Activated naive CD4-positive, alpha-beta T cell treated with anti-CD3 and anti-CD28 coated beads, Interleukin-2, amount 10 ng/mL, durations not matched to agents 7 days and 5 days (primary cell): ENCODE measurements at places on chromosomes 5 and 9.

DNA sequence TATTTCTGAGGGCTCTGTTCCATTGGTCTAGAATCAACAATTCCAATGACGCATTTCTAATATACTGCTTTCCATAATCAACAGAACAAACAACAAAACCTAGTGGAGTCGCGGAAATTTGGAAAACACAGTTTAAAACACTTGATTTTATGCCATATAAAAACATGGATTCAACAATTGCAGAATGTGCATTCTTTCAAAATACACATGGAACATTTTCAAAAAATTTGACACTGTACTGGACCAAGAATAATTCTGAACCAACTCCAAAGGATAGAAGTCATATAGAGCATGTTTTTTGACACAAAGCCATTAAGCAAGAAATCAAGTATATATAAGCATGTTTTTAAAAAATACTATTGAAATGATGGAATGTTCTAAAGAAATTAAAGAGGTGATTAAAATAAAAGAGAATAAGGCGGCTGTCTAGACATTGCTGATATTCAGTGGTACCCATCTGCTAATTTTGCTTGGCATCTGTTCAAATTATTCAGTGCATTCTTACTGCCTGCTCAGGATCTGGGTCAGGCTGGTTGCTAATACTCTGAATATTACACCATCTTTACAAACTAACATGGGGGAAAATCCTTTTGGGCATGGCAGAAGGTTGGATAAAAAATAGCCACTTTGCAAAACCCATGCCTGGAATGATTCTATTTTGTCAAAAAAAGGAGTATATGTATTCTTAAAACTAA lies 221.3 kb downstream of the NPR3 start:
- DNase-seq: no peak

- no peak for DNase-seq
Observed at GRCh38 chr9:104494808-104495207, 9.3 kb upstream of the OR13F1 start.

DNA sequence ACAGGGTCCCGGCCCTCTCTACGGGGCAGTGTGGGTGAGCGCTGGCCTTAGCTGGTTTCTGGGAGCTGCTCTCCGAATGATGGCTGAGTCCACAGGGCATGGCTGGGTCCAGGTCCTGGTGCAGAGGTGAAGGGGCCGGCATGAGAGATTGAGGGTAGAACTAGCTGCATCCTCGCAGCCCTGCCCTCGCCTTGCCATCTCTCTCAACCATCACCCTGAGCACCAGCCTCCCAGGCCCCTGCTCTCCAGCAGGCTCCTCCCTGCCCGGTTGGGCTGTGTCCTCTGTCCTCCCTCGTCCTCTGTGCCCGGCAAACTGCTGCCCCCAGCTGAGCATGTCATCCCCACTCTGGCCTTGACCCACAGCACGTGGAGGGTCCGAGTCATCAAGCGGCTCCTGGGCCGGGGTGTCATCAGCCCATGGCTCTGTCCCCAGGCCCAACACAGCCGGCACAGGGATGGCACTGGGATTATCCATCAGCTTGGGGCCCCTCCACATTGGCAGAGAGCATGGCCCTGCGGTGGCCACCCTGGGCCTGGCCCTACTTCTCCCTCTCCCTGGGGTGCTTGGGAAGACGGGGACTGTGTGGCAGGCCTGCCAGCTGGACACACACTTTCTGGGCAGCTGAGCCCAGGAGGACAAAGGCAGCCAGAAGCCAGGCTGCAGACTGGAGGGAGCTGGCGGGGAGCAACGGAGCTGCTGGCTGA lies 8.4 kb downstream of the FLT4 start:
- no peak for DNase-seq

DNA sequence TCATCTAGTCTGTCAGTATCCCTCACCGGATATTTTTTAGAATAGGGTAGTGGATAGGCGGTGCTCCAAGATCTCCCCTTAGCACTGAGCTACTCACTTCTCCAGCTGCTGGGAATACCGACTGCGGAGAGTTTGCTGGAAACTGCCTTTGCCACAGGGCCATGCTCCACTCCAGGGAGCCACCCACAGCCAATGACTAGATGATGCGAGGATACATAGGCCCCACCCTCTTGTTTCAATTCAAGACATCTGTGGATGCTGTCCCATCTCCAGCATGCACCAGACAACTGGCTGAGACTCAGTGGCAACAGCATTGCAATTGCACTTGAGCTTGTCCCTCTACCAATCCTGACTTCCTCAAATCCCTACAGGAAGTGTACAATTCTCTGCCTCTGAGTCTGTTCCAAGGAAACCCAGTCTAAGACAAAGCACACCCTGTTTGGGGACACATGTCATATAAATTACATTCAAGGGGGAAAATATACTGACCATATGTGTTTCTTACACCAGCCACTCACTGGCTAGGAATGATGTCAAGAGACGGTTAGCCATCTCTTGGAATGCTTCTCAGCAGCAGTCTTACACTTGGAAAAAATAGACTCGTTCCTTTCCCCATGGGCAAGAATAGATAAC lies 312.6 kb upstream of the KIF2A start:
- no peak for DNase-seq

DNA sequence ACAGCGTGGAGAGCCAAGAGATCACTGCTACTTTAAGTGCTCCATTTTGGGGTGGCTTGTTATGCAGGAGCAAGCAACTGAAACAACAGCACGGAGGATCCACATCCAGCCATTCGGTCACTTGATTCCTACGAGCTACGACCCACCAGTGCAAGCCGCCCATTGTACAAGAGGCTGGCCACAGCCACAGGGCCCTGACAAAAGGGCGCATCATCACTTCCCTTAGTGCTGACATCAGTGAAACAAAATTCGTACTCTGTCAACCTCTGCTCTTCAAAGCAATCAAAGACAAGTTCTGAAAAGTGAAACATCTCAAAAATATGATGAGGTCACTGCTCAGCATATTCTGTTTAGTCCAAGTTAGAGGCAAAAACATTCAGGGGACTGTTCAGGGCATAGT lies 168.4 kb downstream of the GADD45G start:
- DNase-seq: no peak

DNA sequence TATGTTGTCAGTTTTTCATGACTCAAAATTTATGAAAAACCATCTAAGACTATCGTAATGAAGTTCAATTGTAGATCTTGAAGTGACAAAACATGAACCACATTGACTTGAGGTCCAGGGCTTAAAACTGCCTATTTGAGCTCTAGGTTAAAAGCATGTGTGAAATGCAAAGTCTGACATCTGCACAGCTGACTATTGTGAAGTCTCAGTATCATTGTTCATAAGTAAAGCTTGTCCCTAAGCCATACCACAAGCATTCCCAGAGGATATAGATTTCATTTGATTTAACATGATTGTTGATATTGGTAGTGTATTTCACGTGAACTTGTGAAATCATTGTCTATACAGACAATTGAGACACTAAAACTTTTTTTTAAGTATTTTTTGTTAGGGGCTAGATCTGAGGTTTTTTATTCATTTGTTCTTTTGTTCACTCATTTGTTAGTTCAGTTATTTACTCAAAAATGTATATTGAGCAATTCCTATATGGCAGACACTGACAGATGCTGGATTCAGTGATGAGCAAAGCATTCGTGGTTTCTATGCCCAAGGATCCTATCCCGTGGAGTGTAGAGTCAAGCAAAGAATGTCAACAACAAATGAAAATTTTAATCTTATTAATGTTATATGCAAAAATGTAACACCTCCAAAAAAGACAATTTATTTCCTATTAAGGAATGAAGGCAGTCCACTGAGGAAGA lies 485.2 kb downstream of the RAB3C start:
- no peak for DNase-seq

DNA sequence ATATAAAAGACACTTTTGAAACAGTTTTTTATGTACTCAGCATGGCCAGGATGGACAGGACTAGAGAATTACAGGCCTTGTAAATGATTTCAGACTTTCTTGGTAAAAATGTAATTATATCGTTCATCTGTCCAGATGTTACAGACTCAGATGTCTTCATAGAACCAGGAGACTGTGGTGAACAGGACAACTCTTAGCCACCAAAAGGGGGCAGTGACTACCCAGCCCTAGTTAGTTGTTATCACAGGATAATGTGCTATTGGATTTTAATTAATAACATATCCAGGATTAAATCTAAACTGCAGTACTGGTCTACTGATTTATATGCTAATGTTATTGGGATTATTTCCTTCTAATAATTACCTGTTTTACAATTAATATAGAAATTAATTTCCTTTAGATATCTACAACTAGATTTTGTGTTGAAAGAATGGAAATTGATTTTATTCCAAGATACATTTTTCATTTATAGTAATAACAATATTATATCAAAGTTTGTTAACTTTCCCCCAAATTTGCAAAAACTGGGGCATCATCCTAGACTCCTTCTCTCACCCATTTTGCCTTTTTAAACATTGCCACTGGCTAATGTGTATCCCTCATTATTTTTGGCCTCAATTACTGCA lies 99.4 kb downstream of the MTREX start:
- DNase-seq: peak; percentile 36

DNA sequence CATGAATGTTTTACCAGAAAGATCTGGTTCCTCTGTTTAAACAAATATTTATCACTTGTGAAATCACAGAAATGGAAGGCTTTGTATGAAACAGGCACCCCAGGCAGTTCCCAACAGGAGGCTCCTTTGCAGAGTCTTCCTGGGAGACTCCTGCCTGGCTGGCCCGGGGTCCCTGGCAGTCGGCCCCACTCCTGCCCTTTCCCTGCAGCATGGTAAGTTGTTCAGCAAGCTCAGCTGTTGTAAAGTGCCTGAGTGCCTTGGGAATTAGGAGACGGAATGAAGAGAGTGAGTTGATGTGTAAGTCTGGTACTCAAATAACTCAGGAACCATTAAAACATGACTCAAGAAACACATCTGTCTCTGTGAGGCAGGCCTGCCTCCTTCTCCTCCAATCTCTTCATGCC lies 17.5 kb upstream of the LHFPL2 start:
- no peak for DNase-seq

DNA sequence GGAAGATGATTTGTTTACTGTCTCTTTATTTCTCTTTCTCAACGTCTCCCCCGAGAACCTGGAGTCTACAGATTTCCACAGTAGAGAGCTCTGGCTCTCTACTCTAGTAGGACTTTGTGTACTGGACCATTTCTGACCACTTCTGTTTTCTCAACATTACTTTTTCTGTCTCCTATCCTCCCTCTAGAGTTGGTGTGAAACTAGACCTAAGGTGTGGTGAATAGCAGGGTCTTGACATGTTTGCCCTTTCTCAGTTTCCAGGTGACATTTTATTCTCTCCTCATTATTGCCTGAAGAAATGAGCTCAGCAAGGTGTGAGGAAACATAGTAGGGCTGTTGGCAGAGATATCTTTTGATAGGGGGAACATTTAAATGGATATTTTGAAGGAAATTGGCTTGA lies 62.1 kb upstream of the IL6ST start:
- no peak for DNase-seq

- no peak for DNase-seq
Observed at GRCh38 chr5:119255571-119256356, 100.1 kb upstream of the TNFAIP8 start.

DNA sequence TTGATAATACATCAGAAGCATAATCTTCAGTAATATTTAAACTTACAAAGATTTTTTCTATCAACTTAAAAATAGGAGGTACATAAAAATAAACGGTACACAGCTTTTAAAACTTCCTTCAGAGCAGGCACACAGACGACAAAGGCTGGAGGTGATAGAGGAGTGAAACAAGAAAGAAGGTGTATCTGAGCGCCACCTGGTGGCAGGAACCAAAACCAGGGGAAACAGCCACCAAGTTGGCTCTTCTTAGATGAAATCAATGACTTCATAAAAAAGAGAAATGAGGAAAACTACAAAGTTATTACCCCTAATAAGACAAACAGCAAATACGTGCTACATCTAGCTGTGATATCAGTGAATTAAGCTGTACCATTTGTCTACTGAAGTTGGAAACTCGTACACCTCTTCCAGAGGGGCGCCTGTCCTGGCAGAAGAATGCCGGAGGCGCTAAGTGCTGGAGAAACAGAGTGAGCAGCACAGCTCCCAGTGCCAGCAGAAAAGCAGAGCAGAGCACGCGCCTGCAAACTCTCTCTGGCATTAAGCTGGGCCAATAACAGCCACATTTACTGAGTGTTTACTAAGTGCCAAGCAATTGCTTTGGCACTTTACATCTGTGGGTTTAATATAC lies 85.9 kb downstream of the SETX start:
- DNase-seq: peak; percentile 83

- no peak for DNase-seq
Observed at GRCh38 chr5:33501899-33502298, 61.1 kb downstream of the TARS1 start.

- no peak for DNase-seq
Observed at GRCh38 chr9:136043441-136043991, 51.6 kb downstream of the NACC2 start.

GRCh38 chr5:75055727-75056144 lies 3.4 kb upstream of the GCNT4 start:
- no peak for DNase-seq

GRCh38 chr5:28954074-28954473 lies 1915.7 kb upstream of the CDH9 start:
- DNase-seq: no peak

DNA sequence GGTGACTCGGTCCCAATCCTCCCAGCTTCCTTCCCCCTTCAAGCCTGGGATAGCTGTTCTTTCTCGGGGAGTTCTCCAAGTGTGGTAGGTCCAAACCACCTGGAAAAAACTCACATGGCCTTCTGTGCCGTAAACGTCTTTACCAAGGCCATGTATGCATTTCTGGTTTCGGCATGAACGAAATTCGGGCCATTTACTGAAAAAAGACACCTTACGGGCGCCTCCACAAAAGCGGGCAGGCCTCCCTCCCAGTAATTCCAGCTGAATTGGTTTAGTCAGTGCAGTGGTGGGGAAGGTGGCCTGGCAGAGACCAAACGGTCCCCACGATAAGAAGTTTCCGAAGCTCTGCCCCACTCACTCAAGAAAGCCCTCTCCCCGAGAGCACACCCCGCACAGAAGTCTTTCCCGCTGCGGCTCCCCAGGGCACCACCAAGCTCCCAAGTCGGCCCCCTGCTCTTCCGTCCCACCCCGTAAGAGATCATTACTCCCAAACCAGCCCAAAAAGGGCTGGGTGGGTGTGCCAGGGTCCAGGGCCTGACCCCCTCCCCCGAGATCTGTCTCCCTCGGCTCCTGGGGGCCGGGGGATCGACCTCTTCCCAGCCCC lies 86.3 kb upstream of the MELK start:
- no peak for DNase-seq

DNA sequence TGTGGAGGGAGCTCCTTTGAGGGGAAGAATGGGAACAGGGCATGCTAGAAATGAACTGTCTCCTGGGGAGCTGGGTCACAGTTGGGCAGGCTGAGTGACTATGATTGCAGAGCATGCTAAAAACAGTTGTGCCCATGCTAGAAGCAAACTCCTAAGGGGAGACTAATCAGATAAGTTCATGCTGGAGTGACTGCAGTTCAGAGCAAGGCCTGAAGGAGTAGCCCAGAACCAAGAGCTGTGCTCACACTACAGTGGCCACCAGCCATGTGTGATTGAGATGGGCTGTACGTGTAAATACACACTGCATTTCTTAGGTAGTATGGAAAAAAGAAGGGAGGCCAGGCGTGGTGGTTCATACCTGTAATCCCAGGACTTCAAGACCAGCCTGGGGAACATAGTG lies 10.3 kb upstream of the AK1 start:
- no peak for DNase-seq
